ENCODE measurements at places on chromosomes 2 and 18.

DNA sequence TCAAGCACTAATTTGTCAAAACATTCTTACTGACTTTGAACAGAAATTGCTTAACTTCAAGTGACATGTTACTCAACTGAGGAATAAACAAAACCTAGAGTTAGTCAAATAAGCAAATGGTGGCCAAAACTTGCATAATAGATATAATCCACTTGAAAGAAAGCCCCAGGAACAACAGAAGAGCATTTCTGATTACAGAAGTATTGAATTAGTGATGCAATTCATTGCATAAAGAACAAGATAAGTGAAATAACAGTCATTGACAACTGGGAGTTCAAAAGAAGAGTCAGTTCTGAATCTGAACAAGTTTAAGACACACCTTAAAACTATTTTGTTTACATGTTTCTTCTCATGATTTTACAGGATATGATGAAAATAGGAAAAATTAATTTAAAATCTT is 30.8 kb downstream of the COBLL1 start:
- no peak for DNase-seq

- no peak for DNase-seq
These were observed 22.4 kb downstream of the FBLN7 start for GRCh38 chr2:112160283-112161250.

DNA sequence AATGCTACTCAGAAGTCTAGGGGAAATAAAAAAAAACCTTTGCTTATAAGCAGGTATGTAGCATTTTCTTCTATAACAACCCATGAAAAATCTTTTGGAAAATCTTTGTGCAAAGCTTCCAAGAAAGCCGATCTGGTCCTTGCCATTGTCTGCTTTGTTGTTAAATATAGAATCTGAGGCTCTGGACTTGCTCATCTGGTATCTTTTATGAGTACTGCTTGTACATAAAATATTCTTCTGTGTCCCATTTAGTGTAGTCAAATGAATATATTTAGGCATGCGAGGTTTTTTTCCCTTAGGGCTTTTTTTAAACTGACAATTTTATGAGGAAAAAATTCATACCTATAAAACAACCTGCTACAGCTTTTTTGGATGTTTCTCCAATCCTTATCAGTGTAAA is 45.0 kb upstream of the RMND5A start:
- no peak for DNase-seq

DNA sequence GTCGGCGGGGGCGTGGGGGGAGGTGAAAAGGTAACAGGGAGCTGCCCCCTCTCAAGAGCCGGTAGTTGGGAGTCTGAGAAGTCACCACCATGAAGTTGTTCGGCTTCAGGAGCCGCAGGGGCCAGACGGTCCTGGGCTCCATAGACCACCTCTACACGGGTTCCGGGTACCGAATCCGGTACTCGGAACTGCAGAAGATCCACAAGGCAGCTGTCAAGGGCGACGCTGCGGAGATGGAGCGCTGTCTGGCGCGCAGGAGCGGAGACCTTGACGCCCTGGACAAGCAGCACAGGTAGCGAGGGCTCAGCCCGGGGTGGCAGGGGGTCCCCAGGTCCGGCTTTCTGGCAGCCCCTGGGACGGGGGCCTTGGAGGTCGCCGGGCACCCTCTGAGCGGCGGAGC is 47.1 kb upstream of the ZNF519 start:
- DNase-seq = no peak

- DNase-seq = no peak
These were observed 342.1 kb downstream of the SLC4A3 start for GRCh38 chr2:219969508-219969907.

DNA sequence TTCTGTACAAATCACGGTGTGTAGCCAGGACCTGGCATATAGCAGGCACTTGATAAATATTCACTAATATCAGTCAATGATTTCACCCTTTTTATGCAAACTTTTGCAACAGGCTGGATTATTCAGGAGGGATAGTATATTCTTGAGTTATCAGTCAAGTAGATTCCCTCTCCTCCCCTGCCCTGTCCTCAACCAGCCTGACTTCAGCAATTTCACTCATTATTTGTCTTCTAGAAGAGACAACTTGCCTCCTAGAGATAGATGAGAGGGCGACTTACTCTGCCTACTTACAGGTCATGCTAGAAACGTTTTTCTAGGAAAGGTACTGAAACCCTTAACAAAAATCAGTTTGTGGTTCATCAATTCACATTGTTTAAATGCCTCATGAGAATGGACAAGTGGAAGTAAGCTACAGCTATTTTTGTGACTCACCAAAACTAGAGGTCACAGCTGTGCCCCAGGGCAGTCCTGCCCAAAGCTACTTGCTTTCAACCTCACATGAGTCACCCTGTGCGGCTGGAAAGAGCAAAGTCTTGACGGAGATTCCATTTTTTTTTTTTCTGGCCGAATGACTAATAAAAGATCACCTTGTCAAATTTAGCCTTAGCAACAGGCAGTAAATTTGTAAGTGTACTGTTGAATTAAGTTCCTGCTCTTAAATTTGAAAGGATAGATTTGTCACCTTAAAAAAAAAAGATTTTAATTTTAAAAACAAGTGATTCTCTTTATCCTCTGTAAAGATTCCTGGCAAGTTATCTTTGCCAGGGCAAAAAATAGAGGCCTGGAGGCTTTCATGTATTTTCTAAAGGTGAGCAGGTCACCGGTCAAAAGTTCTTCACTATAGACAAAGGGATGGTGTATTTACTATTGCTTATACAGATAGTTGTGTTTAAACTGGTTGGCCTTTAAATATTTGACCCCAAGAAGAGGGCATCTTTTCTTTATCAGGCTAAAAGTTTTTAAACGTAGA is 109.0 kb upstream of the SLC35G4 start:
- no peak for DNase-seq

DNA sequence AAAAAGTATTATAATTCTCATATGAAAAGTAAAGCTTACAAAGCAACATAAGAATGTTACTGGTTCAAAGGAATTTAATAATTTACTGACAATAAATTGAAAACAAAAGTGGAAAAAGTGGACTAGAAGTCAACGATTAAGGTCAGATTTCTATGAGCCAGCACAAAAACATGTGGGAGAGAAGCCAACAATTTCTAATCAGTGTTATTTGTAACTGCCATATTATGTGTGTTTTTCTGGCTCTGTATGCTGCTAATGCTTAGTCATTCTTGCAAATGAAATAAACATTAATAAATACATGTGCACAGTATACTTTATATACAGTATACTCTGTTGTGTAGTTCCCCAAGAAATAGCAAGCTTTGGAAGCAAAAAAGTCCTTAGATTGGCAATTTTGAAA is 301.3 kb upstream of the RGPD4 start:
- DNase-seq = no peak

- DNase-seq = no peak
These were observed 781 bp upstream of the SOX11 start for GRCh38 chr2:5691221-5691984.

GRCh38 chr18:37453752-37454151 is 111.8 kb downstream of the CELF4 start:
- no peak for DNase-seq

DNA sequence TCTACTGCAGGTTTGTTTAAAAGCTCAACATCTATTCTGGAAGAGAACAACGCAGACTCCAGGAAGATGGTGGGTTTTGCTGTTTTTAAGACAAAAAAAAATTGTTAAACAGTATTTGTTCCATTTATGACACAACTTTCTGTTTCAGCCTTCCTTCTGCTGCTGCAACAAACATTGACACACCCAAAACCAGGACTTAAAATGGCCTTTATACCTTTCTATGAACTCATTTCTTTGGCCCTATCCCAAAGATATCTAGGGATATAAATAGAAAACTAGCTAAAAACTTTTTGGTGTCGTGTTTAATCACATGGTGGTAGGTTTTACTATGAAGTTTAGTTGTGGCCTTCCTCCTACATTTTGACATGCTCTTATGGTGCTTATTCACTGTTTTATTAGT is 964 bp upstream of the GALNT3 start:
- no peak for DNase-seq

- no peak for DNase-seq
These were observed 36.6 kb downstream of the LONRF2 start for GRCh38 chr2:100285691-100286090.

DNA sequence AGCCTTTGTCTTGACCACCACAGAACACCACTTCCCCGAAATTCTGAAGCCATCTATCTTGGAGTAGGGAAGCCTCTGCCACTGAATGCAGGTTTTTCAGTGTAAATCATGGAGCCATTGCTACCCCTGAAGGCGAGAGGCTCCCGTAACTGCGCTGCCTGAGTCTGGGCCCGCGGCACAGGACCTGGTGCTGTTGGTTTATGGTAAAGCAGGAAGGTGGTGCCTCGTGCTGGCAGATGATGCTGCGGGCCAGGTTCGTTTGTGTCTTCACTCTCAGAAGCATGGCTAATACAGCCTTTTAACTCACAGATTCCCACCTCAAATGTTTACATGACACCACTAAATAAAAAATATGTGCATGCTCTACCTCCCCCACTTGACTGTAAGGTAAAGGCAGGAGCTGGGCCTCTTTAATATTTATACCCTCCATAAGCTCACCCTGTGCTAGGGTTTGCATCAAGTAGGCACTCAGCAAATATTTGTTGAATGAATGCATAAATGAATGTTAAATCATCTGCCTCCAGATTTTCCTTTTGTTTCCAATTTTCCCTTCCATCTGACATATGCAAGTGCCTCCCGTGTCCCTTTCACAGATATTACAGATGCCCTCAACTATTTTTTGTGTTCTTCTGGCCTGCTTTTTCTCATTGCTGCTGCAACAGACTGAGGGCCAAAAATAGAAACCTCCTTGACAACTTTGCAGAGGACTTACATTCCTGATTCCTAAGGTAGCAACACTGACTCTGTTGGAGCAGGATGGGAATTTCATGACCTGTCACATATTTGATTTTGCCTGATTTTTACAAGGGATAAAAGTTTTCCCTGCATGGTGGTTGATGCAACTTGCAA is 83.5 kb upstream of the CPO start:
- no peak for DNase-seq

- no peak for DNase-seq
These were observed 10.3 kb upstream of the SCG2 start for GRCh38 chr2:223612501-223612900.

DNA sequence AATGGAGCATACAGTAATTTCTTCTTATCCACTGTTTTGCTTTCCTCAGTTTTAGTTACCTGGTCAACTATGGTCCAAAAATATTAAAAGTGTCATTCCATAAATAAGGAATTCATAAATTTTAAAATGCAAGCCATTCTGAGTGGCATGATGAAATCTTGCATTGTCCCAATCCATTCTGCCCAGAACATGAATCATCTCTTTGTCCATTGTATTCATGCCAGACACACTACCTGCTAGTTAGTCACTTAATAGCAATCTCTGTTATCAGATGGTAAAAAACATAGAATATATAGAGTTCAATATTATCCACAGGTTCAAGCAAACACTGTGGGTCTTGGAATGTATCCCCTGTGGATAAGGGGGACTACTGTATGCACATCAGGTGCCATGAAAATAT is 872.2 kb upstream of the NXPH2 start:
- DNase-seq = no peak

DNA sequence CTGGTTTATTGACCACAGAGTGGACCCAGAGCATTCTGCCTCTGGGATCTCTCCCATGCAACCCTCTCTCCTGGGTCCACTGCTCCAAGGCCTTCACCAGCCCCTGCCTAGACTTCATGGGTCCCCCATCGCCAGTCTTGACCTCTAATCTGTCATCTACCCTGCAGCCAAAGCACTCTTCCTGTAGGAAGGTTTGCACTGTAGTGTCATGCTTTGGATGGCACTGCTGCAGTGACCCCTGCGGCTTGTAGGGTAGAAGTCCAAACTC is 41.7 kb downstream of the MYO7B start:
- no peak for DNase-seq

DNA sequence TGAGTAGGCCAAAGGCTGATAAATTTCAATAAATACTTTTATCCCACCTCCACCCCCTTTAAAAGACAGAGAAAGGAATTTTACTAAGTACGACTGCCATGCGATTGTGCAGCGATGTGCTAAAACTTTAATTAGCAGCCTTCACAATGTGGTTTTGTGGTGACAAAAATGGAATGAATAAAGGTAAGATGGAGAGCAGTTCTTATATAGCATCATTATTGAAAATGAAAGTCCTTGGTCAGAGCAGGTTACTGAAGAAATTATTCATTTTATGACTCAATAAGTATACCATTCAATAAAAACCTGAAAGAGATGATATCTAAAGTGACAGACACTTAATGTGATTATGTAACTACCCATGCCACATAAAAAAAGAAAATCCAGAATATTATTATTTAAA is 33.2 kb upstream of the MTIF2 start:
- no peak for DNase-seq

DNA sequence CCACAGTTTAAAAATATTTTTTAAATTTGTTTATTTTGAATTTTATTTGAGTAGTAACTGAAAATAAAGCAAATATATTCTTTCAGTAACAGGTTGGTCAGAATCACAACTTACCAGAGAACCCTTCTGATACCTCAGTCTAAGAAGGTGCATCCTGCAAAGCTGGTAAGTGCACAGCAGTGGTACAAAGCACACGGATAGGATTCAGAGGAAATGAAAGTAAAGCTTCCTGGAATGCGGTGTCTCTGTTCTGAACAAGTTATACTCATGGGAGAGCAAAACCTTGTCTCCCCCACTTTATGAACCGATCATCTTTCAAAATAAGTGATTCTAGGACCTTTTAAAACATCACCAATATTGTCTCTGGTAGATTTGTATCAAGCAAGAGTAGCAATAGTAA is 398.3 kb downstream of the TMX3 start:
- no peak for DNase-seq

GRCh38 chr2:169525434-169525833 is 15.9 kb downstream of the KLHL41 start:
- no peak for DNase-seq

- DNase-seq = no peak
These were observed 19.2 kb downstream of the TMEM185B start for GRCh38 chr2:120204022-120204405.

- DNase-seq = no peak
These were observed 1170.3 kb upstream of the CHAC2 start for GRCh38 chr2:52597346-52597745.

DNA sequence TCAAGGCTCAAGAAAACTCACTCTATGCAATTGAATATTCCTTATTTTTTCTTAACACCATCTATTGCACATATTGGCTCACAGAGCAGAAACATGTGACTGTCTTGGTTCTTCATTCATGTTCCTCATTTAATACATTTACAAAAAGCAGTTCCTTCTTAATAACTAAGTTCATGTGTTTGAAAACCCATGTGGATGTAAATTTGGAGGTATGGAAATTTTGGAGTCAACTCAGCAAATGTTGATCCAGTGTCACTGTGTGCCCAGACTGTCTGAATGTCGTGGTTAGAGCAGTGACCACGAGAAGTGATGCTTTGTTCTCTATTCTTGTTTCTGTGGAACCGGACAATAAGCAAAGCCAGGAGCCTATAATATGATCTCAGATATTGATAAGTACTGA is 299.1 kb downstream of the SETBP1 start:
- no peak for DNase-seq
